ENCODE measurements at places on chromosomes 5 and 9.

DNA sequence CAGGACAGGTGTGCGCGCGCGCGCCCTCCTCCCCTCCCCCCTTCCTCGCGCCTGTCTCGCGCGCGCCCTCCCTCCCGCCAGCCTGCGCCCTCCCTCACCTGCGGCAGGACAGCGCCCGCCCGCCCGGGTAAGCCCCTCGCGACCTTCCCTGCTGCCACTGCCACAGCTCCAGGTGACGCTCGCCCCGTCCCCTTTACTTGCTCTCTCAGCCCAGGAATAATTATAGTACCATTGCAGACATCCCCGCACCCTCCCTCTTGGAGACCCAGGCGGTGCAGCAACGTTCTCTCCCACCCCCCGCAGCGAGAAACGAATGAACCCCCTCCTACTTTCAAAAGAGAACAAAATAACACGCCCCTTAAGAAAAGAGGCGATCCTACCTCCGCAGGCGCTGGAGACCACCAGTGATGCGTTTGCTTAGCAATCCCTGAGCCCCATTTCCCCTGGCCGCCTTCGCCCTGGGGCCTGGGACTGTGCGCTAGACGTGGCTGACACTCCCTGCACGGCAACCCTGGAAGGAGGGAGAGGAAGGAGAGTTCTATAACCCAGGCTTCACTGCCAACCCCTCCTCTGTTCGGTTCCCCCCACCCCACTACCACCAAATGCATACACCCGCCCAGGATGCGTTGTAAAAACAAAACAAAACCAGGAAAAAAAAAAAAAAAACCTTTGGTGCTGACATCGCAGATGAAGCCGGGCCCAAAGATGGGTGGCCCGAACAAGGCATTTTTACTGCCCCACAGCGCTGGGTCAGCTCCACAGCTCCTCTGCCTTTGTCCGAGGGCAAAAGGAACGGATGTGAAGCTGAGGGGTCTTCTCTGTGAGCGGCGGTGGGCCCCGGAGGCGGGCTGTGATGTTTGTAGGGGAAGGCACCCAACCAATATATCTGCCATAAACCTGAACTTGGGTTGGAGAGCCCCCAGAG, 5.6 kb upstream of the PURA start:
- no peak for DNase-seq

DNA sequence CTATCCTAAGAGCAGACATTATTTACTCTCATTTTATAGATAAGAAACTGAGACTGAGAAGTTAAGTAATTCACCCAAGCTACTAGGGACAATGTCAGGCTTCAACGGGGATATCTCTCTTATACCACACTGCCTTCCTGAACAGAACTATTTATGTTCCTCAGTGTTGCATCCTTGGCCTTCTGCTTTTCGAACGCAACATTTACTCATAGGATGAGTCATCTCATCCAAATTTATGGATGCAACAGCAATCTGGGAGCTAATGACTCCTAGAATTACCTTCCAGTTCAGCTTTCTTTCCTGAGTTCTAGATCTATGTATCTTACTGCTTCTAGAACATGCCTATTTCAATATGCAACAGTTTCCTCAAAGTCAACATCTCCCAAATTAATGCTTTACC, 103.6 kb upstream of the PAM start:
- no peak for DNase-seq

DNA sequence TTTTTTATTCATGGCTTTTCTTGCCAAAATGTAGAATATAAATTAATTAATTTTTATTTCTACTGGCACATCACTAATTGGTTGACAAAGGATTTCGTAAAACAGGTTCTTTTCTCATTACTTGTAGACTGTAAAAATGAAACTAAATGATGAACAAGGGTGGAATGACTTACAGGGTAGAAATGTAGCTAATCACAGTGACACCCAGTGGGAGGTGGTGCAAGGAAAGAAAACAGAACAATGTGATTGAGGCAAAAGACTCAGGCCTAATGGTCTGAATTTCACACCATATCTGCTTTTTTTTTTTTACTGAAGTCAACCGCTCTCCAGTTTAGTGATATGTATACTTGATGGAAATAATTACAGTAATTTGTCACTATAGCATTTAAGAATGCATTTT, 28.9 kb downstream of the GABRG2 start:
- DNase-seq: no peak

DNA sequence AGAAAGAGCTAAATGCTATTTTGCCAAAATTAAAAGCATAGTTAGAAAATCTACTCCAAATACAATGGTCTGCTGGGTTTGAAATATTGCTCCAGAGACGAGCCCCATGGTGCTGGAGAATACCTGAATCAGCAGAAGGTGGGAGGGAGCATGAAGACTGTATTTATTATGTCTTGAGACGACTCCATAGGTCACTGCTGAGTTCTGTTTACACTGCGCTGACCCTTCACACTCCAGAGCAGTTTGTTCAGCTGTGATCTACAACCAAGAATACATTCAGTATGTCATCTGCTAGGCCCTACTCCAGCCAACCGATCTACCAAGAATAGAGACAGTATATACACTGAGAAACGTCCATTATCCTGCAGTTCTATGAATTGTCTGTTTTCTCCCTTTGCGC, 150.5 kb downstream of the TLE1 start:
- DNase-seq: no peak

GRCh38 chr5:95948631-95949030, 13.0 kb downstream of the ELL2 start:
- DNase-seq: no peak

Data from fibroblast of the conjunctiva (primary cell).